ENCODE measurements at places on chromosomes 6 and 20.
A peak's percentile ranks its signal among the peaks of the same experiment; 100 is the strongest.

- DNase-seq, result no peak
These were observed 157.4 kb upstream of the PDE10A start for GRCh38 chr6:165820407-165820806.

DNA sequence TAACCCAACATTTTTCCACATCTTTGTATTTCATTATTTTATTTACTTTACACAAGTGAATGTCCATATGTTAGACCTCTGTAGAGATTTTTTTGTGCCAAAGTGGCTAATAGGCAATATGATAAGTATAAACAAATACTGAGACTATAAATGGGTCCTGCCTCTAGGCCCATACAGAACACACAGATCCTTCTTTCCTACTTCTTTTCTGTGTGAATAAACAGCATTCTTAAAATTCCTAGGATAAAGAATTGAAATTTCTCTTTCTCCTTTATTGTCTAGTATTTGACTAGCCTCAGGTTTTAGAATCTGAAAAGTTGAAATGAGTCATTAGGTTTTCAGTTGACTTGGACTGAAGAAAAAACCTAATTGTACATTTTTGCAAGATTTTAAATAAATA is 46.3 kb upstream of the HS3ST5 start:
- DNase-seq, result no peak

DNA sequence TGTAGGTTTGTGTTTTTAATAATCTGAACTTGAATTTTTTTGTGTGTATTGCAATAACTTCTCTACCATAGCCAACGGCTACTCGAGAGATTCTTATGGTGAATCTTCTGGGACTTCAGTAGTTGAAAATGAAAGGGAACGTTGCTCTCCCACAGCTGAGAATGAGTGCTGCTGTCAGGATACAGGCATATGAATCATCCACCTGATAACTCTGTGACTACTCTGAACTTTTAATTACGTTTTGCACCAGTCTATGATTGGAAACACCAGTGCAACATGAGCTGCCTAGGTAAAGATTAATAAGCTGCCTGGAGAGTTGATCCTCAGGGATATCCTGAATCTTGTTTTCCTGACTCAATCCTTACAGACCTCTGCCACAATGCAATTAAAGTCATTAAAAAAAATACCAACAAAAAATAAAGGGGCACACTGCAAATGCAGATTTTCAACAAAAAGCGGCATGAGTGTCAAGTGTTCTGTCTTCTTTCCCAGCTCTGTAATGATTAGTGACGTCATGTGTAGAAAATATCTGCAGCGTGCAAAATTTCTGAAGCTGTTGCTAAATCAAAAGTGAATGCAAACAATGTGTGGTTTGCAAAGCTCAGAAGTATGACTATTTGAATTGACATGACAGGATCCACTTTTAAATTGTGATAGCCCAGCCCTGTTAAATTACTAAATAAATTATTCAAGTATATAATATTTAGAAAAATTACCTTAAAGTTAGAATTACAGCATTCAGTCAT is 432.2 kb downstream of the HTR1B start:
- no peak for DNase-seq

GRCh38 chr20:33709398-33709797 is 10.7 kb downstream of the PXMP4 start:
- DNase-seq, result no peak

- peak; percentile 87 for DNase-seq
These were observed 37.5 kb upstream of the TMEM170B start for GRCh38 chr6:11500008-11500407.

DNA sequence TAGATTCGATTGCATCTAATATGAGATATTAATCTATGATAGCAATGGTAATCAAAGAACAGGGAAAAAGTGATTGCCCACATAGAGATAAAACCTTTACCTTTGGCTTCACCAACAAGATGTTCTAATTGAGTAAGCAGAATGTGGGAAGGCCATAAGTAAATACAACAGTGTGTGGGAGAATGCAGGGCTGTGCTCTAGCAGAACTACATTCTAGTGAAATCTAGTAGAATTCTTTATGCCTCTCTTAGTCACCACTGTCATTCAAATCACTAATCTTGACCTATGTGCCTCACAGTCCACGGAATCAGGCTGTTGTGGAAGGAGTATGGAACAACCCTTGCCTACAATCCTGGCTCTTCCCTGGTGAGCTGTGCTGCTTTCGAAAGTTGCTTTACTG is 30.4 kb upstream of the MCM9 start:
- DNase-seq, result no peak

- DNase-seq, result no peak
These were observed 133.9 kb downstream of the JPH2 start for GRCh38 chr20:44053046-44053445.

DNA sequence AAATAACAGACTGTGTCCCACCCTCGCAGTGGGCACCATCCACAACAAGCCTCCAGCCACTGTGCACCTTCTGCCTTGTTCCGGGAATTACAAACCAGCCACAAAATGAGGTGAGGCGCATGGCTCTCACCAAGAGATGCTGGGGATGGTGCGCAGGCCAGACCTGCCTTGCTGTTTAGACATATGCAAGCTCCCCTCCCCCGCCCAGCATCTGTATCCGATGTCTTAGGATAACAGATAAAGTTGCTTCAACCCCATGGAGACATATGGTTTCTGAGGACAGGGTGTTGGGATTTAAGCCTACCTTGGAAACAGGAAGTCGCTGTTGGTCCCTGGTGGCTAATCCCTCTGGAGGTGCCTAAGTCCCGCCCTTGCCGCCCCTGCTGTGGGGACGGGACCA is 50.4 kb upstream of the MPC1 start:
- DNase-seq, result no peak

GRCh38 chr6:24788031-24788665 is 10.6 kb downstream of the ARMH2 start:
- DNase-seq, result peak; percentile 23
